Heart right ventricle (tissue), 16 donors: ENCODE measurements at places on chromosomes 16 and 17. TPM values are rescaled to one million over a fixed set of nuclear protein-coding genes. Genes with fewer than 3 reads are reported as not detected.
A peak's percentile ranks its signal among the peaks of the same experiment; 100 is the strongest.

GRCh38 chr16:50386774-50387173, 18.0 kb upstream of the BRD7 start:
- H3K4me3 ChIP-seq, result no peak overlapping the region
- H3K36me3 ChIP-seq, result no peaks in the 10 kb centered on the region
- peaks cover 14% of the 10 kb centered on the region for H3K27me3 ChIP-seq
- no peaks in the 10 kb centered on the region for H3K4me1 ChIP-seq
- DNase-seq, result no peak

- no peak overlapping the region for H3K4me3 ChIP-seq
- DNase-seq, result no peak
- H3K27ac ChIP-seq, result peak overlapping the region; percentile 14
- peaks cover 29% of the 10 kb centered on the region for H3K4me1 ChIP-seq
Measured at GRCh38 chr16:58124601-58124915, 4.6 kb downstream of the CFAP20 start.

DNA sequence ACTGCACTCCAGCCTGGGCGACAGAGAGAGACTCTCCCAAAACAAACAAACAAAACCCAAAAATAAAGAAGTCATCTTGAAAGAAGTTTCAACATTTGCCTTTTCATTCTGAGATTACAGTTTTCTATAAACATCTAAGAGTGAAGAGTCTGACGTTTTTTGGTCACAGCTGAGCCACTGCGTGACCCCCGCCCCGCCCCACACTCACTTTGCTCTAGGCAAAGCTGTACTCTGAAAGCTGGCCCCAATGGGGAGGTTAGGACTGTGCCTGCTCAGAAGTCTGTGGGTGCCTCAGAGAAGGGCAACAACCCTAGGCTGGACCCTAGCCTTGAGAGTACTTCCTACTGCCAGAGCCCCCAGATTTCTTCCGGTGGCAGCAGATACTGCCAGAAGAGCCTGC, 19.3 kb downstream of the CYB5D2 start:
- H3K4me3 ChIP-seq, result no peak overlapping the region
- H3K27ac ChIP-seq, result no peak overlapping the region
- no peak for DNase-seq
- H3K36me3 ChIP-seq, result peaks cover 60% of the 10 kb centered on the region

GRCh38 chr17:43020789-43021740, 1.1 kb downstream of the VAT1 start:
- H3K27ac ChIP-seq, result peak overlapping the region; percentile 84
- peaks cover 60% of the 10 kb centered on the region for H3K4me1 ChIP-seq
- peak overlapping the region; percentile 90 for H3K4me3 ChIP-seq
- H3K27me3 ChIP-seq, result no peaks in the 10 kb centered on the region

- no peak overlapping the region for H3K27ac ChIP-seq
- no peaks in the 10 kb centered on the region for H3K36me3 ChIP-seq
- H3K27me3 ChIP-seq, result no peaks in the 10 kb centered on the region
- no peak overlapping the region for H3K4me3 ChIP-seq
- no peak for DNase-seq
- H3K4me1 ChIP-seq, result peaks cover 3% of the 10 kb centered on the region
Measured at GRCh38 chr17:42270170-42270535, 6.0 kb downstream of the STAT5B start.

GRCh38 chr17:45351831-45352230, 35.0 kb upstream of the MAP3K14 start:
- DNase-seq, result no peak
- no peaks in the 10 kb centered on the region for H3K4me1 ChIP-seq
- no peak overlapping the region for H3K4me3 ChIP-seq
- H3K27me3 ChIP-seq, result no peaks in the 10 kb centered on the region

DNA sequence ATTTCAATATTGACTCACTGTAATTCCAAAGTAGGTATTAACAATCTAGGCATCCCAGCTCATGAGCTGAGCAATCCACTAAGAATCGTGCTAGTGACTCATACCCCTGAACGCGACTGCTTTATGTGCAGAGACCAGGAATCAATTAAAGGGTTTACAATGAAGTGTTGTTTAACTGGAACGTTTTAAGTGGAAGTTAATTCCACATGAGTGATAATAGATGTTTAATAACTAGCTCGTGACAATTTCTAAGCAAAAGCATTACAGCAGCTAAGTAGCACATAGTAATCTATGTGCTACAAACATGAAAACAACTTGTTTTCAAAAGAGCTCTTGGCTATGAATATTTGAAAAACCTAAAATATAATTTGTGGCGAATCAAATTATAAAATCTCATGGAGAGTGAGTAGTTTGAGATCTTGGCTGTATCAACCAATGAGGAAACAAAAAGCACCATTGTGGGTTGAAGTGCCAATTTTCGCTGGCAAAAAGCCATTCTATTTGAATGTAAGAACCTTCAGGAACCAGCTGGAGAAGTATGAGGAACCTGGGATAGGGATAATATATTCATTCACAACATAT, 9.4 kb downstream of the GJC1 start:
- peaks cover 35% of the 10 kb centered on the region for H3K4me1 ChIP-seq
- no peak for DNase-seq
- H3K36me3 ChIP-seq, result no peaks in the 10 kb centered on the region
- no peaks in the 10 kb centered on the region for H3K27me3 ChIP-seq
- H3K4me3 ChIP-seq, result no peak overlapping the region
- H3K27ac ChIP-seq, result no peak overlapping the region

DNA sequence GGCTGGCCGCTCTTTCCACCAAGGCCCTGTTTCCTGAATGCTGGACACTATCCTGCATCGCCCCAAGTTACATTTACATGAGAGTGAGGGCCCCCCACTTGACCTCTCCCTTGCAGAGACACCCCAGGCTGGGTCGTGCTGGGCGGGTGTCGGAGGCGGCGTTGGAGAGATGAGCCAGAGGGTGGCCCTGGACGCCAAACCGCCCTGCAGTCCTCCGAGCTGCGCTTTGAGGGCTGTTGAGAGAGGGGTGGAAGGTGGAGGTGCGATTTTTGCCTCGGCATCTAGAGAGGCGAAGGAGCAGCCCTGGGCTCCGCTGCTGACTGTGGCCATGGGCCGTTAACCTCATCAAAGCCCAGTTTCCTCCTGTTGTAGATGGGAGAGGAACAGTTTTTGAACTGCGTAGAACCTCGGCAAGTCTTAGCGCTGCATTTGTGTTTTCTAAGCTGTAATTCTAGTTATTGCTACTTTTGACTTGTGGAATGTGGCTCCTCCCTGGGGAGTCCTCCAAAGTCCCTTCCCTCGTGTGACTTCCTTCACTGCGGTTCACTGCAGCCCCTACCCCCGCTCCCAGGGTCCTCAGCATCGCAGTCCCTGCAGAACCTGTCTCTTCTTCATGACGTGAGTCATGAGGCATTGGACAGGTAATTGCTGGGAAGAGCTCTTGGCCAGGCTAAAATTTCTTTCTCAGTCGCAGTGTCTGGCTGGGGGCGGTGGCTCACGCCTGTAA, 986 bp upstream of the ELOB start:
- H3K27ac ChIP-seq, result peak overlapping the region; percentile 100
- peaks cover 25% of the 10 kb centered on the region for H3K36me3 ChIP-seq
- H3K4me1 ChIP-seq, result peaks cover 20% of the 10 kb centered on the region
- H3K4me3 ChIP-seq, result peak overlapping the region; percentile 100
- DNase-seq, result no peak

DNA sequence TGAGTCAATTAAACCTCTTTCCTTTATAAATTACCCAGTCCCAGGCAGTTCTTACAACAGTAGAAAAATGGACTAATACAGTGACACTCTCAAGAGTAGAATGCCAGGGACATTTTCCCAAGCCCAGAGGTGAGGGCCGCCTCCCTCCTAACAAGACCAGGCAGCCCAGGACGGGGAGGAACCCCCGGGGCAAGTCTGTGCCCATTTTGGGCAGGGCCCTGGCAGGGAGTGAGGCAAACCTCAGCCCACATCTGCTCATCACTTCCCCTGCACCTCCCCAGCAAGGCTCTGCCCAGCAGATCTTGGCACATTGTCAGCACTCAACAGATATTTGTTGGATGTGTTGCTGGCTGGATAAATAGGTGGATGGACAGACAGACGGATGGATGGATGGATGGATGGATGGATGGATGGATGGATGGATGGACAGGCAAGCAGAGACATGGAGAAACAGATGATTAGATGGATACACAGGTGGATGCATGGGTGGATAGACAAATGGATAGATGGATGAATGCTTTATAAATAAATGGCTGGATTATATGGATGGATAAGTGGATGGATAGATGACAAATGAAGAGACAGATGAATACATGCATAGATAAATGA, 271.3 kb downstream of the PARN start:
- H3K4me1 ChIP-seq, result peaks cover 6% of the 10 kb centered on the region
- DNase-seq, result no peak
- no peaks in the 10 kb centered on the region for H3K36me3 ChIP-seq
- H3K27me3 ChIP-seq, result no peaks in the 10 kb centered on the region

DNA sequence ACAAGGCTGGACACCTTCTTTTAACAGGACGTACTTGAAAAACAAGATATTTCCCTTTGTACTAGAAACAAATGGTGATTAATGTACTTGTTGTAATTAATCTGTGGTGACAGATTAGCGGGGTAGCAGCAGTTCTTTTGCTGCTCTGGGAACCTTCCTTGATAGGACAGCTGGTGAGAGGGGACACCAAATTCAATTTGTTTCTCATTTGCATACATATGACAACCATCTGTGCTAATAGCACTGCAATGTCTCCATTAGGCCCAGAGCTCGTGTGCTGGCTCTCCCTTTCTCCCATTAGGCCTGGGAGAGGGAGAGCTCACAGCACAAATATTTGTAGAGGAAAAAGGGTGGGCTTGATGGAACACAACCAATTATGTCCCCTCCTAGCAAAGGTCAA, 221.0 kb upstream of the HS3ST3A1 start:
- H3K27me3 ChIP-seq, result no peaks in the 10 kb centered on the region
- H3K4me3 ChIP-seq, result no peak overlapping the region
- no peaks in the 10 kb centered on the region for H3K4me1 ChIP-seq
- no peak overlapping the region for H3K27ac ChIP-seq
- no peaks in the 10 kb centered on the region for H3K36me3 ChIP-seq
- no peak for DNase-seq

DNA sequence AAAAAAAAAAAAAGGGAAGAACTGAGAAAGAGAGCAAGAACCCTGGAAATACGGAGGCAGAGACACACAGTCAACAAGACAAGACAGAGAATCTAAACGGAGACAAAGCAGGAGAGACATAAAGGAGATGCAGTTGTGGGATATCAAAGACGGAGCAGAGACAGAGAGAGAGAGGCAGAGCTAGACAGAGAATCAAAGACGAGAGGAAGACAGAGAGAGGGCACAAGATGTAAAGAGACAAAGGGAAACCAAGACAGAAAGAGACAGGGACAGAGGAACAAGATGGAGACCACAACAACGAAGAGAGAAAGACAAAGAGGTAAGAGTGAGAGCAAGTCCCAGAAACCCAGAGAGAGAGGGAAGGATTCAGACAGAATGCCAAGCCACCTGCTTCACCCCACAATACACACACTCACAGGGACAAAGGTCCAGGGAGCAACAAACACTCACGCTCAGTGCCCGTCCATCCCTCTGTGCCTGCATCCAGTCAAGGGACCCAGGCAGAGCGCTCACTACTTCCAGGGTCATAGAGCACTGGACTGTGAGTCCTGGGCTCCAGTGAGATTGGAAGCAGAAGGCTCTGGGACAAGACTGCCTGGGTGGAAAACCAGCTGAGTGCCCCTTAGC, 88.9 kb downstream of the C16orf78 start:
- no peak overlapping the region for H3K27ac ChIP-seq
- DNase-seq, result no peak
- H3K4me1 ChIP-seq, result no peaks in the 10 kb centered on the region
- H3K27me3 ChIP-seq, result peaks cover 28% of the 10 kb centered on the region
- no peaks in the 10 kb centered on the region for H3K36me3 ChIP-seq

GRCh38 chr17:46892192-46892703, 30.7 kb upstream of the GOSR2 start:
- H3K36me3 ChIP-seq, result no peaks in the 10 kb centered on the region
- H3K27me3 ChIP-seq, result peaks cover 31% of the 10 kb centered on the region
- H3K4me1 ChIP-seq, result no peaks in the 10 kb centered on the region
- DNase-seq, result no peak

DNA sequence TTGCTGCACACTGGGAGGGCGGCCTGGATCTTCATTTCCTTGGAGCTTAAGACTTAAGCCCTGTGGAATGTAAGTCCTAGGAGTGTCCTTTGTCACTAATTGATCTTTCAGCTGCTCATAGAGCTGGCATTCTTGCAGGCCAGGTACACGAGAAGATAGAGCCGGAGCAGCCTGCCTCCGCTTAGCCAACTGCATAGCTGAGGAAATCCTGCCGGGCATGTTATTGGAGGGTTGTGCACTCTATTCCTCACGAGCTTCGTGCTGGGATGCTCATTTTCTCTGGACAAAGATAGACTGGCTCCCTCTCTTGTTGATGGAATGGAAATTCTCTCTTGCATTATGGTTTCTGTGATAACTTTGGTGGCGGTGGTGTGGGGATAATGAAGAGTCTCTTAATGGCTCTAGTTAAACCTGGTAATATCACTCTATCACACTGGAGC, 76.9 kb downstream of the RPA1 start:
- no peaks in the 10 kb centered on the region for H3K36me3 ChIP-seq
- no peak overlapping the region for H3K4me3 ChIP-seq

GRCh38 chr17:67095803-67096202, 51.4 kb downstream of the CACNG1 start:
- no peaks in the 10 kb centered on the region for H3K27me3 ChIP-seq
- no peak overlapping the region for H3K27ac ChIP-seq
- H3K36me3 ChIP-seq, result no peaks in the 10 kb centered on the region
- no peak for DNase-seq
- H3K4me1 ChIP-seq, result peaks cover 4% of the 10 kb centered on the region

NXPH3 gene
- 3.1 TPM for total RNA-seq

KRTAP2-3 gene
- not detected for total RNA-seq

TP53TG3C gene
- total RNA-seq, result not detected
